ENCODE measurements at places on chromosomes 2 and 18. TPM values are rescaled to one million over a fixed set of nuclear protein-coding genes. Genes with fewer than 3 reads are reported as not detected.

GRCh38 chr2:75846683-75847190 lies 136.0 kb upstream of the GCFC2 start:
- DNase-seq = no peak

Gene POTEI
- 0.24 TPM for total RNA-seq

Gene SIX3
- total RNA-seq = not detected

DNA sequence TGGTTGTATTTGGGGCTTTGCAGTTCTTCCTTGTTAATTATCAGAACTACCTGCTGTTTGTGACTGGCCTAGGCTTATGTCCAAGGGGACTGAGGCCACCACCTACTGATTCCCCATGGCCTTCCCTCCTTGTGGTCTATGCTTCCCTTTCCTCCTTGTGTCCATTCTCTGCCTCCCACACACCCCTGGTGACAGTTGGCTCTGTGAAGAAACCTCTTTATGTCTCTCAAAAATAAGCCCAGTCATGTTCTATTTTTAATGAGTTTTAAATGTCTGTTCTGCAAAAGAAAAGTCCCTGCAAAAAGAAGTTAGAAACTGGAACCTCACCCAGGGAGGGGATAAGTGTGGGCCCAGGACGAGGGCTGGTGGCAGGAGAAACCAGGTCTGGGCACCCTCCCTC lies 105.0 kb downstream of the SMC6 start:
- no peak for DNase-seq

- no peak for DNase-seq
These were observed 102.0 kb downstream of the MAP2 start for GRCh38 chr2:209525834-209526281.

DNA sequence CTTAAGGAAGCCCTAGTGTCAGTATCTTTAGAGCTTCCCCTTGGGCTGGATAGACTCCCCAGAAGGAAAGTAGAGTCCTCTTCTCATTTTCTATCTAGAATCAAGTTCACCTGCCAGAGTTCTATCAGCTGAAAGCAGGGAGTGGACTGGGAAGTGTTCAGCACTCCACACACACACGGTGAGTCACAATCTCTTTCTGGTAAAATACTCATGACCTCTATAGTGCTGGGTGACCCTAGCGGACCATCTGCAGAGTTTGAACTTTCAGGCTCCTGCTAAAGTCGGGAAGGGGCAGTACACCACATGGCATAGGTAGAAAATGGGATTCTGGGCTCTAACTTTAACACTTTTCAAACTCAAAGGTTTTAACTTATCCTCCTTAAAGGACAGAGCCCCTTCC lies 43.3 kb downstream of the SAP130 start:
- DNase-seq = no peak

Gene ATP9B
- total RNA-seq = 48.6 TPM

GRCh38 chr2:237590272-237591140 lies at the start of gene RAB17:
Gene RAB17 (minus strand): TSS chr2:237590734. CDS start chr2:237586154, 4,580 bp downstream.
- DNase-seq = peak; percentile 83

Gene GKN1
- total RNA-seq = not detected

- DNase-seq = no peak
These were observed 1.7 kb downstream of the MEIS1 start for GRCh38 chr2:66436581-66437001.

Gene WNT10A
- 0.35 TPM for total RNA-seq

DNA sequence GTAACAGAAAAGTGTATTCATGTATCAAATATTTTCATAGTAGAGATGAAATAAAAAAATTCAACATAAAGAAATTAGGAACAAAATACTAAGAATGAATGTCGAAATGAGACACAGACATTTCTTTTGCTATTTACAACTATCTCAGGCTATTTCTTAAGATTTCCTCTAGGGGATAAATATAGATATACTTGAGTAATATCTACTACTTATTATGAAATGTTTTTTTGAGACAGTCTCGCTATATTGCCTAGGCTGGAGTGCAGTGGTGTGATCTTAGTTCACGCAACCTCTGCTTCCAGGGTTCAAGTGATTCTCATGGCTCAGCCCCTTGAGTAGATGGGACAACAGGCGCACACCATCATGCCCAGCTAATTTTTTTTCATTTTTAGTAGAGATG lies 326.1 kb downstream of the RNF144A start:
- no peak for DNase-seq

DNA sequence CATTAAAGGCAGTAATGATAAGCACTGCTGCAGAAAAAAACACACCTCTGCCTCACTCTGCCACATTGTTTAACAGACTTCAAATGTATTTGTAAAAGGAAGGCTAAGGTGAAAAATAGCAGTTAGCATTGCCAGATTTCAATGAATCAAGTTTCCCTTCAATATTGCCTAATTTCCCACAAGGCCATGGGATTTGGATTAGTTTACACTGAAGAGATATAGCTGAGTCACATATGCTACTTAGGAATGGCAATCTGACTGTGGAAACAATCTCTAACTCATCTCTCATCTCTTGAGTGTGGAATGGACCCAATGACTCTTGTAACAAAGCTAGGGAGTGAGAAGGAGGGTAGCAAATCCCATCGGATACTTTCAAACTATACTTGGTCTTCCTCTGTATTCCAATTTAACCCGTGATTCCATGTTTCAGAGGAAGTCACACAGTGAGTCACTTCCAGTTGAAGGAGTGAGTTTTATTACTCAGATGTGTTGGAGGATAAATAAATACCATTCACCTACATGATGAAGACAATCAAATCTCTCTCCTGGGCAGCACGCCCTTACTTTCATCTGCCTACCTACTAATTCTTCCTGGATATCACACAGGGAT lies 5.1 kb downstream of the B4GALT6 start:
- DNase-seq = no peak

DNA sequence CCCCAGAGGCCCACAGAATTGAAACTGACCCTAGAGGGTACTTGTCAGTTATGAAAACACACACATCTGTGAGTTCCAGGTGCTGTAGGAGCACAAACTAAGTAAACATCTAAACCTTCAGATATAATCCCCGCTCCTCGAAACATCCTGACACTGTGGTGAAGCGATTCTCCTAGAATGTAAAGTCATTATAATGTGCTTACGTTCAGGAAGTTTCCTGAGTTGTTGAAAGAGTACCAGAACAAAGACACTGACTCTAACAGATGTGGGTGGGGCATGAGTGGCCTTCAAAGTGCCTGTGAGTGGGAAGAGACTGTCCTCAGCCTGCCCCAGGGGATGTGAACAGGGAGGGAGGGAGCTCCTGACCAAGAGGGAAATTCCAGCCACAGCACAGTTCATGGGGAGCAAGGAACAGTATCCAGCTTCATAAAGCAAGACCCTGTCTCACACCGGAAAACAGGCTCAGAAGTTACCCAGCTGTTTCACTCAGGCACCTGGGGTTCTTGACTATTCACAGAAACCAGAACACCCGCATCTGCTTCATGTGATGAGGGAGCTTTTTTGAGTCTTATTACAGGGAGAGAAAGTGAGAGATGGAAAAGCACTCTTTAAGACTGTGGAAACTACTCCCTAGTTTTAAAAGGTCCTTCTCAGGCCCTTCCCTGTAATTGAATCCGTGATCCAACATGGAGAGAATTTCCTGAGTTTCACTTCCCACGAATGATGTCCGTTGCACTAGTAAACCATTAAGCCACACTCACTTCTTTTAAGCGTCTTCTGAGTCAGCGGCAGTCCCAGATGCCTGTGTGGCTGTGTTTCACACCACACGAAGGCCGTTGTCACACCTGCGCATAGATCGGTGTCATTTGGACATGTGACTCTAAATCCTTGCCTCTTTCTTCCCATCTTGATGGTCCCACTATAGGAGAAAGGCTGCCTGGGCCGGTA lies 88.6 kb upstream of the EML6 start:
- no peak for DNase-seq

- DNase-seq = no peak
These were observed 216.6 kb downstream of the SPAG16 start for GRCh38 chr2:213500881-213501280.

DNA sequence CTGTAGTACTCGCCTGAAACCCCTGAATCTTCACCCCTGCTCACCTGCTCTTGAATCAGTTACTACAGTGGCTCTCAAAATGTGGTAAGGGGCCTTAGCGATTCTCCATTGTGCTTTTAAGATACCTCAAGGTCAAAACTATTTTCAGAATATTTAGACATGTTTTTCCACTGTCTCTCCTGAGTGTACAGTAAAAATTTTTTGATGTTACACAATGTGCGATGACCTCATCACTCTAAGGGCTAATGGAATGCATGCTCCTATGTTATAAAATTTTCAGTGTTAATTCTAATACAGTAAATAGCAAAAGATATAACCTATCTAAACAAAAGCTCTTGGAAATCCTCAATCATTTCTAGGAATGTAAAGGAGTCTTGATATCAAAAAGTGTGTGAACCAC lies 336.9 kb upstream of the PKDCC start:
- no peak for DNase-seq

Gene SDC1
- total RNA-seq = 90.0 TPM

DNA sequence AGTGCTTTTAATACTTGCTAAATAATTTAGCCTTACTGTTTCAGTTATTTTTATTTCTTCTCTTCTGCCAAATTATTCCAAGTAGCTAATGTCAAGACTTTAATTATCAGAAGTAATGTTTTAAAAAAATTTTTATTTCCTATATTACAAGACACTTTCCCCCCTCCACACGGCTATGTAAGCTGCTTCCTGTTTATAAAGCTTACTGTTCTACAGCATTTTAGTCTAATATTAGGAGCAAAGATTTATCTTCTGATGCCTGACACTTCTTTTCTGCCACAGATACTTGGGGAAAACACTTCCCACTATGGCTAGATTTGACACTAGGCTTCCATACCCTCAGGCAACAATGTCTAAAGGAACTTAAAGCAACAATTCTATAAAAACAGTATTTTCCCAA lies 62.3 kb downstream of the ROCK1 start:
- no peak for DNase-seq

- no peak for DNase-seq
These were observed 759.1 kb downstream of the TSN start for GRCh38 chr2:122514451-122514996.

Gene GAREM2
- total RNA-seq = 2.0 TPM

- DNase-seq = no peak
These were observed 18.2 kb downstream of the WDR33 start for GRCh38 chr2:127792805-127793204.

Gene CYS1
- total RNA-seq = 2.6 TPM

GRCh38 chr2:83191316-83191715 lies 1267.8 kb downstream of the SUCLG1 start:
- no peak for DNase-seq

GRCh38 chr2:177784745-177785067 lies 287.9 kb downstream of the PDE11A start:
- no peak for DNase-seq

- DNase-seq = peak; percentile 71
These were observed at the start of gene FKBP1B for GRCh38 chr2:24049485-24050021. Gene FKBP1B (plus strand): TSS chr2:24049741. CDS start chr2:24049850, 109 bp downstream.

- DNase-seq = no peak
These were observed 141.3 kb downstream of the PXDN start for GRCh38 chr2:1603059-1603458.

Gene ZNF236
- 18.0 TPM for total RNA-seq

Gene SEPTIN10
- total RNA-seq = 86.9 TPM

DNA sequence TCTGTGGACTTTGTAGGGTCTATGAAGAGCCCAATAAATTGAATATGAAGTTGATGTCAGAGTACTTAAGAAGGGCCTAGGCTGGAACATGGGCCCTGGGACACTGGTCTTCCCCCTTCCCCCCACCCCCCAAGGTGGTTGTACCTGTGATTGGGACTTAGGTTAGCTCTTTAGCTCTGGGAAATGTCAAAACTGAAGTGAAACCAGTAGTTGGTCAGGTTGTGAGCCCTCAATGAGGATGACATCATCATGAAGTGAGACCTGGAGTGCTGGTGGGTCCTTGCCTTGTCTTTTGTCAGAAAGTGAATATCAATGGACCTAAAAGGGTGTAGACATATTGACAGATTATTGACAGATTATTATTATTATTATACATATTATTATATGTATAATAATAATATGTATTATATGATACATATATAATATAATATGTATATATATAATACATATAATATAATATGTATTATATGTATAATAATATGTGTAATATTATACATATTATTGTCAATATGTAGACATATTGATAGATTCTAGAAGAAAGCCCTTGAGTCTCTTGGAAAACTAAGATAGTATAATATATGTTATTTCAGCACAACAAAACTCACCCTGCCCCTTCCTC lies 5.4 kb downstream of the MARS2 start:
- DNase-seq = no peak

Gene CRYBA2
- not detected for total RNA-seq

- no peak for DNase-seq
These were observed 16.2 kb downstream of the GALNT1 start for GRCh38 chr18:35597758-35598157.

DNA sequence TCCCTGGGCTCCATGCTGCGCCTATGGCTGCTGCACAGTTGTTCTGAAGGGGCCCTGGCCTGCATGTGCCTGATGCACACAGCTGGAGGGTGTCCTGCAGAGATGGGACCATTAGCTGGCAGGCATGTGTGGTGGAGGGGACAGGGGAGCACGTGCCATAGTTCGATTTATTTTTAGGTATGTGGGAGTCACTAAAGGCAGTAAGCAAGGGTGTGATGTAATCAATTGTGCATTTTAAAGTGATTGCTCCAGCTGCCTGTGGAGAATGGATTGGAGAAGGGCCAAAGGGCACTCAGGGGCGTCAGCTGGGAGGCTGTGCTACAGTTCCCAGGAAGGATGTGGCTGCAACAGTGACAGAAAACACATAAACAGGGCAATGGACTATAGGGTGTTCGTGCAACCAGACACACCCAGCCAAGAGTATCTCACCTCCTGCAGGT lies 205.1 kb downstream of the ARL4C start:
- DNase-seq = no peak

DNA sequence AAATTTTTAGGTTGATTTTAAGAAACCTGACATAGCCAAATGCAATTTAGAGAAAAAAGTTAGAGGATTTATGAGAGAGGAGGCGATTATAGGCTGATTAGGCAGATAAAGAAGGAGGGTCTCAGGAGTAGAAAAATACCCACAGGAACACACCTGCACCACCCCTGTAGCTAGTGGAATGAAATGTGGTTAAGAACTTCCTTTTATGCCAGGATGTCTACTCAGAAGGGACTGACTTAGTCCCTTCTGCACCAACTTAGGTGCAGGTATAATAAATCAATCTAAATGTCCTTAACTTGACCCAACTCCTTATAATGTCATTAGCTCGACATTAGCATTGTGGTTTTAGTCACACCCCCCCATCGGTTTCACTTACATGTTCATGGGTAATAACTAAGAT lies 1274.5 kb upstream of the TMEFF2 start:
- DNase-seq = no peak

- no peak for DNase-seq
These were observed 34.7 kb downstream of the ST6GAL2 start for GRCh38 chr2:106851087-106851874.

- no peak for DNase-seq
These were observed 111.6 kb downstream of the TACR1 start for GRCh38 chr2:75087736-75088135.

- no peak for DNase-seq
These were observed 216.8 kb upstream of the SLC14A2 start for GRCh38 chr18:45398448-45398847.

Gene SP5
- 1.9 TPM for total RNA-seq

- no peak for DNase-seq
These were observed 145.0 kb downstream of the DCC start for GRCh38 chr18:52484977-52485376.
